ENCODE measurements at places on chromosomes 13 and 19.
A peak's percentile ranks its signal among the peaks of the same experiment; 100 is the strongest.

- DNase-seq: no peak
Observed at GRCh38 chr19:491146-491741, 5.0 kb upstream of the MADCAM1 start.

- DNase-seq: no peak
Observed at GRCh38 chr19:33325920-33326319, 23.6 kb upstream of the CEBPA start.

GRCh38 chr19:3108775-3109174 lies 14.6 kb downstream of the GNA11 start:
- peak; percentile 82 for DNase-seq

- no peak for DNase-seq
Observed at GRCh38 chr13:44131069-44131614, 242.5 kb upstream of the SERP2 start.

GRCh38 chr13:95787356-95788099 lies 110.6 kb downstream of the DNAJC3 start:
- DNase-seq: no peak

- DNase-seq: no peak
Observed at GRCh38 chr19:14901675-14902260, 15.8 kb upstream of the OR7A17 start.

- DNase-seq: no peak
Observed at GRCh38 chr13:101751488-101751887, 299.0 kb downstream of the ITGBL1 start.

- DNase-seq: no peak
Observed at GRCh38 chr13:74730556-74731331, 596.5 kb upstream of the KLF12 start.

DNA sequence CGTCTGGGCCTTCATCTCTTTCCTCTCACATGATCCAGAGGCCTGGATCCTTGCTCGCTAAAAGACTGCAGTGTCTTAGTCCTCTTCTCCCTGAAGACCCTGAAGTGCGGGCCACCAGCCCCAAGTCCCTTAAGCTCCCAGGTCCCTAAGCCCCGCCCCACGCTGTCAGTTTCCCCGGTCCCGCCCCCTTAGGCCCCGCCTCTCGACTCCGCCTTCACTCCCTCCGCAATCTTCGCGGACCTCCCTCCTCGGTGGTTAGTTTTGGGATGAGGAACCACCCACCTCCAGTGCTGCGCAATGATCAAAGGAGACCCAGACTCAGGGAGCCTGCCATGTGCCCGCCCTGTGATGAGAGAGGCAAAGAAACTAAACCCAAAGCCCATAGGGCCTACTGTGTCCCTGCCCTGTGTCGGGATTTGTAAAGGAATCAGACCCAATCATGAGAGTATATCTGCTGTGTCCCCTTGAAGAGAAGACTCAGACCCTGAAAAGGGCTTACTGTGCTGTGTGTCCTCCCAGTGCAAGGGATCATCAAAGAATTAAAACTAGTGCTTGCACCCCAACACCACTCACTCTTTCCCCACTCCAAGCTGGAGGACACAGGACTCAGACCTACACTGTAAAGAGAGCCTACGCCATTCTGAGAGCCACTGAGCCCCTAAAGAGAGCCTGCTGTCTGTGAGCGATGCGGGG lies 3.0 kb upstream of the COX6B1 start:
- DNase-seq: peak; percentile 74

GRCh38 chr13:20714563-20715329 lies 11.2 kb downstream of the IL17D start:
- no peak for DNase-seq

- DNase-seq: no peak
Observed at GRCh38 chr19:1035998-1036621, 3.8 kb upstream of the ABCA7 start.

GRCh38 chr13:111912991-111913760 lies 153.8 kb upstream of the SOX1 start:
- no peak for DNase-seq

GRCh38 chr19:8302734-8303133 lies 5.4 kb downstream of the CD320 start:
- DNase-seq: no peak

DNA sequence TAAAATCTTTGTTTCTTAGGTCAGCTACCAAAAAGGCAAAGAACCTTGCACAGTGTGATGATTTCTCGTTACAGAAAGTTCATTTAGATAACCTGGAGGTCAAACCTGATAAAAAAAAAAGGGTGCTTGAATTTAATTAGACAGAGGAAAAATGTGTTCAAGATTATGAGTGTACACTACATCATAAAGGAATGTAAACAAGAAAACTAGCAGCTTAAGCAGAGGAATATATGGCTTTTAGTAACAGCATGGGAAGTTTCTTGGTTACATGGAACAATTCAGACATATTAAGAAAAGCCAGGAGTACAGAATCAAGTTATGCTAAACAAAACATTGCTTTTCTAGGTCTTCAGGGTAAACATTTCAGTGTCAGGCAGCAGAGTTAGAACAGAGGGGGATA lies 32.9 kb downstream of the ING1 start:
- DNase-seq: no peak

DNA sequence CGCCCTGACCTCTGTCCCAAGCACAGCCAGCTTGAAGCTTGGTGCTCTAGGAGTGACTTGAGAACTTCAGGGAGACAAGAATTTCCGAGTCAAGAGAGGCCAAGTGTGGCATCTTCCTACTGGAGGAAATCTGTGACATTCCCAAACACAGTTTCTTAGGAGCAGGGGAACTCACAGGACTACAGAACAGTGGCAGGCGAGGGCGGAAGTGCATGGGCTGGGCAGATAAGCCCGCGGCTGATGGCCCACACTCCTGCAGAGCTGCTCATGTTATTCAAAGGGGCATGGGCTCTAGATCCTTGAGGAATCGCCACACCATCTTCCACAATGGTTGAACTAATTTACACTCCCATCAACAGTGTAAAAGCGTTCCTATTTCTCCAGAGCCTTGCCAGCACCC lies 168.8 kb downstream of the KATNAL1 start:
- DNase-seq: no peak

DNA sequence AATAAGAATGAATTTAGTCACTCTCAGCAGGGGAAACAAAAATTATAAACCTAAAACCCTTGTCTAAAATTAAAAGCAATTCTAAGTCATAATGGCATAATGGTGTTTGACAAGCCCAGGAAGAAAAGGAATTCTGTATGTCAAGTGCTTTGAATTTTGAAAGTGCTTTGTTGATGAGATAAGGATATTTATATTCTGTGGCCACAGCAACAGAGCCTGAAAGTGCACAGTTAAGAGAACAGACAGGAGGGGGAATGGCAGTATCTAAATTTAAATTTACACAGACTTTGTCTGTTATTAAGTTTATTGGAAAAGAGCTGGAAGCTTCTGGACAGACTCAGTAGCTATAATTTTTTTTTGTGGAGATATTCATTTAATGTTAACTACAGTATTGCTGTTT lies 69.8 kb downstream of the OLFM4 start:
- DNase-seq: no peak

DNA sequence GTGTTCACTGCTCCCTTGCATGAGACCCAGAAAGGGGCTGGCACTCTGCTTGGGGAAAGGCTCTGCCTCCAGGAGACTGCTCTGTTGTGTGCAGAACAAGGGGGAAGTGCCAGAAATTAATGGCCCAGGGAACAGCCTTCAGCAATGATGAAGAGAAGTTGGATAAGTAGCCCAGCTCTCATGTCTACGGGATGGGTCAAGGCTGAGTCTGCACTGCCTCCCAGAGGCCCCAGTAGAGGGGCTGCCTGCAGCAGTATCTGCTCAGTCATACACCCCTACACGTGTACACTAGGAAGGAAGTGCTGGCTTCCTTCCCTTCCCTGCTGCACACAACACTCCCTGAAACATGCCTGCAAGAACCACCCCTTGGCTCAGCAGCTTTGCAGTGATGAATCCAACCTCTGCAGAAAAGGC lies 54.6 kb upstream of the URI1 start:
- DNase-seq: peak; percentile 45

DNA sequence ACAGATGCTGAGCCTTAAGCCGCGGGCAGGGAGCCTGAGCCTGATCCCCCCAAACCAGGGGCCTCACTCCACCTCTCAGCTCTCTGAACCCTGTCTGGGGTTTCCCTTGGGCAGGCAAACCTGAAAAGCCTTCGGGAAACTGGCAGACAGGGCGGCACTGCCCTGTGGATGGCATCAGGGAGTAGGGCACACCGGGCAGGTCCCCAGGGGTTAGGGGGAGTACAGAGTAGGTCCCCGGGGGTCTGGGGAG lies 9.7 kb downstream of the MKNK2 start:
- DNase-seq: no peak

- peak; percentile 62 for DNase-seq
Observed at GRCh38 chr19:53868091-53868891, 608 bp downstream of the MYADM start.

- peak; percentile 3 for DNase-seq
Observed at GRCh38 chr13:71879129-71879535, 12.1 kb upstream of the DACH1 start.

DNA sequence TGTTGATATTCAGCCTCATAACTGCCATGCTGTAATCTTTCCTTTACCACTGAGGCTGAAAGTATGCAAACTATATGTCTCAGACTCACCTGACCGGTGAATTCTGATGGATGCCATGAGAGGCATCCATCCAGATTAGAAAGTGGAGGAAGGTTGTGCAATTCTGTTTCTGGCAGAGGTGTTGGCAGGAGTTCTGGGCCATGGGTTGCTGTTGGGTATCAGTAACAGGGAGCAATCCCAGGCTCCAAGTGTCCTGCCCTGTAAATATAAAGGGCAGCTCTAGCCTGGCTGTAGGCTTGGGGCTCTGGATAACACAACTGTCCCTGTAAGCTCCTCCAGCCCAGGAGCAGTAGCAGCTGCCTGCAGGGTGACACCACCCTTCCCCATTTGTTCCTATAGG lies 77.4 kb upstream of the ABCC4 start:
- DNase-seq: no peak

DNA sequence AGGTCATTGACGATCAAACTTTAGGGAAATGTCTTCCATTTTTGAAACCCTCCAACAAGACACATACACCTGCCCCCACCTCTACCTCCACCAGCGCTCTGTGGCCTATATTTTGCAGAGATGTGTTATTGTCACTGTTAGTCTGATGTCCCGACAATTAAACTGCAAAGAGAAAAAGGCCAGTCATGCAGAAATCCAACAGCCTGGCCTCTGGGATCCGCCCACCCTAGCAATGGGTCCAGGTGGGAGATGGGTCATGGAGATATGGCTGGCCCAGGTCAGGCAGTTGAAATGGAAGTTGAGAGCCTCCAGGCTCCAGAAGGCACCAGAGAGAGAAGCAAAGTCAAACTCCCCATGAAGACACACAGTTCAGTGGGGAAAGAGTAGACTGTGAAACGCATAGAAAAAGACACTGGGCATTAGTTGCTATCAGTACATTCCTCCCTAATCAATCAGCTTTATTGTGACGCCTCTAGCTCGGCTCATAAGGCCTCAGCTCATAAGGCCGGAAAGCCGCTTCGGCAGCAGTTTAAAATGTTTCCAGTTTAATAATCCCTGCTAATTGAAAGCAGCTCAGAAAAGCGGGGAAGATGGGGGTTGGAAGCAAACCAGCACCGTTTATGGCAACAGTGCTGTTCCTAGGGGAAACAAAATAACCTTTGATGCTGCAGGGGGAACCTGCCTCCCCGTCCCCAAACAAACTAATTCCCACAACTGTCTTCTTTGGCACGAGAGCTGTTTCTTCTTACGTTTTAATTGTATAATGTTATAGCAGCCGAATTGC lies 239.7 kb upstream of the ZNF507 start:
- DNase-seq: no peak

DNA sequence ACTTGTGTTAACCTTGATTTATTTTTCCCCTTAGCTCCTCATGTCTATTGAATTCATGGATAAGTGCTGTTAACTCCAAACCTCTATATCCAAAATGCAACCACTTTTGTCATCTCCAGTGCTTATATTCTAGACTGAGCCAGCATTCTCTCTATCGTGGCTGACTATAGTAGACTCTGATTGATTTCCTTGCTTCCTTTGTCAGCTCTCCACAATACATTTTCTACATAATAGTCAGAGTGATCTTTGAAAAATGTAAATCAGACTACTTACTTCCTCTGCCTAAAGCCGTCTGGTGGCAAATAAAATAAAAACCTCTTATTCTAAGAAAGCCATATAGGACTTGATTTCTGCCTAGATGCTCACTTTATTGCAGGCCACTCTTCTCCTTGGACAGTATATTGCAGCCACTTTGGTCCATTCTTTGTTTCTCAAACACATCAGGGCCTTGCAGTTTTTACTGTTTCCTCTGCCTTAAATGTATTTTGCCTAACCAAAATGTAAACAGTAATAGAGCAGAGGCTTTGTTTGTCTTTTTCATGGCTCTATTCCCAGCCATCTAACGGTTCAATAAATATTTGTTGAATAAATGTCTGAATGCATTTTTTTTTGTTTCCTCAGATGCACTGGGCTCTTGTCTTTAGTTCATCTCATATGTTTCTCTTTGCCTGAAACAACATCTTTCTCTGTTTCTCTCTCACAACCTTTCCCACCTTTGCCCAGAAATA lies 243.6 kb upstream of the CSNK1A1L start:
- no peak for DNase-seq

GRCh38 chr13:110067355-110068175 lies 239.4 kb downstream of the COL4A1 start:
- no peak for DNase-seq

- DNase-seq: no peak
Observed at GRCh38 chr19:3225169-3225485, 666 bp downstream of the CELF5 start.

Measured in B cell (primary cell).